ENCODE measurements at places on chromosomes 4 and X.
A peak's percentile ranks its signal among the peaks of the same experiment; 100 is the strongest.

DNA sequence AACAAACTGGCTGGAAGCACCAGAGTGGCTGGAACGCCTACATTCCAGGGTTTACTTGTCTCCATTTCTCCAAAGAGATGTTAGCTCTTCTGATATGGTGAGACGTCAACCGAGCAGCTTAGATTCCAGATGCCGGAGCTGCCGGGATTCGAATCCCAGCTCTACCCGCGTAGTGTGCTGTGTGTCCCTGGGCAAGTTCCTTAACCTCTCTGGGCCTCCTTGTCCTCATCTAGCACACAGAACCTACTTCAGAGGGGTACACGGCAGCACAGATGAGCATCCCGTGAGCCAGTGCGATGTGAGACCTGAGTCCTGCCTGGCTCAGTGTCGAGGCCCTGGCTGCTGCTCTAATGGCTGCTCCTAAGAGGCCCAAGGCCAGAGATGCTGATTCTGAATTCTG lies 60.1 kb downstream of the ABLIM2 start:
- DNase-seq = no peak

DNA sequence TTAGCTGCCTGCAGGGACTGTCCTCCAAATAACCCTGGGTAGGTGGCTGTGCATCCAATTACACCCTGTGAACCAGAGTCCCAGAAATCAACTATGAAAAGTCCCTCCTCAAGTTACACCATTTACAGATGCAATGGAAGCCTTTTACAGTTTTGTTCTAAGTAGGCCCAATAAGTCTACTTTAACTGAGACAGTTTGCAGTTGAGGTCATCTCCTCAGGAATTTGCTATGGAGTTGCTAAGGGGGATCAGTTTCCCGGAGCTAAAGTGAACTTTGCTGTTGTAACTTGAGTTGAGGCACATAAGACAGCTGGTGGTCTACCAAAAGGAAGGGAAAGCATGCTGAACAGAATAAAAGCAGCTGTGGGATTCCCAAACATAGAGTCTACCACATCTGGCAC lies 121.6 kb upstream of the STK26 start:
- DNase-seq = no peak

GRCh38 chr4:87975466-87975865 lies at the start of gene SPP1:
Gene SPP1, plus strand, starts transcription at chr4:87975714. Its CDS starts 1,182 bp downstream, at chr4:87976896.
- DNase-seq = peak; percentile 20

DNA sequence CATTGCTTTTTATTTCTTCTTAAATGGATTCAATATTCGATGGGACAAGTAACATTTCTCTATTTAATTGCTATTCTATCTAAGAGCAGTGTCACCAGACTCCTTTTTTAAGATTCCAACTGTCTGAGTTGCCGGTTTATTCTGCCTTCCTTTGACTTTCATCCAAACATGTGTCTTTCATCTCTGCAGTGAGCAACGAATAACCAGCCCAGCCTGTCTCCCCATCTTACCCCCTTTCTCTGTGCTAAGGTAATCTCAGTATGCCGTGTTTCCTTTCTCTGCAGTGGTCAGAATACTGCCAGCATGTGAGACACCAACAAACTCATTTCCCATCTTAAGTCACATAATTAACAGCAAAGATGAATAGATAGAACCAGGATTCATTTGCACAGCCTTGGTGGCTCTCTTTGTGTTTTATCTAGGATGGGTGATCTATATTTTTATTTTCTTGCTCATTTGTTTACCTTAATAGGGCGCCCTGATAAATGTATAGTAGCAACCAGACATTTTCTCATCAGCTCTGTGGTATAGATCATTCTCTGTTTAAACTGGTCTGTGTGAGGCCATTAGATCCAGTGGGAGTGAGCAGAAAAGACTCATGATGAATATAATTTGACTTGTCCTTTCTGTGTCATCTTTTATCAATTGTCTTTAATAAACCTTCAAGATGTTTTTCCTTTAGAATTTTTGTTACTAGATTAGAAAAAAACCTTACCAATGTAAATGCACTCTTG lies 394.8 kb upstream of the IGFBP7 start:
- DNase-seq = no peak

GRCh38 chrX:40099055-40099958 lies 1.5 kb upstream of the BCOR start:
- no peak for DNase-seq

DNA sequence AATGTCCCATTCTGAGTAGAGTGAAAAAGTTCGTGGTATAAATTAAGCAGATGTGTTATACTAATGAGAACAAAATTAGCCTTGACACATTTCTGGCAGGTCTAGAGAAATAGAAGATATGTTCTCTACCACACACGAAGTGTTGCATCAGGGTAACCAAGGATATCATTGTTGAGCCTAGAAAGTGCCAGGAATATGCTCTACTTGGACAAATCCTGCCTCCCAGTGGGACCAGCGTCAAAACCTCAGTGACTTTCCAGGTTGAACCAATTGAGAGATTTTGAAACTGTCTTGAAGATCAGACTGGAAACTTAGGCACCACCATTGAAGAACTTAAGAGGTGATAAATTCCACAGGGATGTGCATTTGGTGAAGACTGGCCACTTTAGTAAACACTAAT lies 115.9 kb downstream of the HPGD start:
- no peak for DNase-seq

DNA sequence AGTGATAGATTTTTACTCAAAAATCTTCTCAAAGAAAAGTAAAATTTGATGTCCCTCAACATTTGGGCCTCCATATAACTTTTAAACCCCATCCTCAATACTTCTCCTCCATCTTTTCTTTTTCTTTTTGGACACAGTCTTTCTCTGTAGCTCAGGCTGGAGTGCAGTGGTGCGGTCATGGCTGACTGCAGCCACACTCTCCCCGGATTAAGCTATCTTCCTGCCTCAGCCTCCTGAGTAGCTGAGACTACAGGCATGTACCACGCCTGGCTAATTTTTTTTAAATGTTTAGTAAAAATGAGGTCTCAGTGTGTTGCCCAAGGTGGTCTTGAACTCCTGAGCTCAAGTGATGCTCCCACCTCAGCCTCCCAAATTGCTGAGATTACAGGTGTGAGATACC lies 33.1 kb downstream of the KDM6A start:
- DNase-seq = no peak

- DNase-seq = no peak
These were observed 13.0 kb upstream of the DAPP1 start for GRCh38 chr4:99803566-99804101.

DNA sequence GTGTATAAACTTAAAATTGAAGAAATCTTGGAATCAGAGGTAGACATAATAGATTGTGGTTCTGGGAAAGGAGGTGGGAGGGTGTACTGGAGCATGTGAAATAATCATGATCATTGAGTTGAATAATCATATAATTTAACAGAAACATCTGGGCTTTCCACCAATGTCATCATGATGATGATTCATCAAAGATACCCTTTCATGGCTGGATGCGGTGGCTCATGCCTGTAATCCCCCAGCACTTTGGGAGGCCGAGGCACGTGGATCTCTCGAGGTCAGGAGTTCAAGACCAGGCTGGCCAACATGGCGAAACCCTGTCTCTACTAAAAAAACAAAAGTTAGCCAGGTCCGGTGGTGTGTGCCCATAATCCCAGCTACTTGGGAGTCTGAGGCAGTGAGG lies 6.7 kb upstream of the RUFY3 start:
- no peak for DNase-seq

DNA sequence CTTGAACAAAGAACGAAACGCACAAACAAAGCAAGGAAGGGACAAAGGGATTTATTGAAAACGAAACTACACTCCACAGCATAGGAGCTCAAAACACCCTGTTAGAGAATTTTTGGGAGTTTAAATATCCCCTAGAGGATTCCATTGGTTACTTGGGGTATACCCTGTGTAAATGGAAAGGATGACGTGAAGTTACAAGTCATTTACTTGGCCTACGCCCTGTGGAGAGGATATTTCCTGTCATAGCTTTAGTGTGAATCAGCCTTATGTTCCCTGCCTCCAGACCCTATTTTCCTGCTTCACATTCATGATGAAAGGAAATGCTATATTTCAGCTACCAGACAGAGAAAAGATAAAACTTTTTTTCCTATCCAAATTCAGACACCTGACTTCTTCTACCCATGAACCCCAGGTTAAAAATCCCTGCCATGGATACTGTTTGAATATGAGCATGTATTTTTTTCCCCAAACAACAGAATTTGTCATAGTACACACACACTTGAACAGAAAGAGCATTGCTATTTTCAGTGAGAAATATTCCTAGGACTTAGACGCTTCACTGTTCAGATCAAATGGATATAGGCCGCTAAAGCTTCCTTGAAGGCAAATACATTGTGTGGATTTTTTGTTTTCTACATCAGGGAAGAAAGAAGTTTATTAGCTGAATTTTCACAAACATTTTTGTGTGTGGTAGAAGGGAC lies 20.4 kb downstream of the PIN4 start:
- DNase-seq = no peak

- DNase-seq = no peak
These were observed 118.4 kb upstream of the WDR17 start for GRCh38 chr4:175947117-175947722.

- DNase-seq = no peak
These were observed 1415.8 kb upstream of the TENM3 start for GRCh38 chr4:180827232-180828009.

DNA sequence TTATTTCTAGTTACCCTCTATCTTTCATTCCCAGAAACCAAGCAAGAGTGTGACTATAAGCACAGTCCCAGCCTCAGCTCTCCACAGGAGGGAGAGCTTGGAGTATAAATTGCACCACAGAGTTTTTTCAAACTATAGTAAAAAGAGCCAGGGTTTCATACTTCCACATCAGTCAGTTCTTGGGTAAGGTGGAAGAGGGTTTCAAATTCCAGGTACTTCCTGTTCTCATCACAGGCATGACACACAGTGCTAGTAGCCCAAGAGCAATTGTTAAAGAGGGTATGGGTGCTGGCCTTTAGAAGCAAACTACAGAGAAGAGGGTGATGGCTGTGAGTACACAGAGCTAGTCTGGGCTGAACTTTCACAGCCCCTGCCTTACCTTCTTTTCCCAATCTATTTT lies 5.7 kb upstream of the IL1RAPL1 start:
- no peak for DNase-seq

GRCh38 chrX:107507093-107507743 lies 57.8 kb downstream of the FRMPD3 start:
- no peak for DNase-seq

- DNase-seq = no peak
These were observed 486.4 kb upstream of the FSTL5 start for GRCh38 chr4:162650166-162650565.

DNA sequence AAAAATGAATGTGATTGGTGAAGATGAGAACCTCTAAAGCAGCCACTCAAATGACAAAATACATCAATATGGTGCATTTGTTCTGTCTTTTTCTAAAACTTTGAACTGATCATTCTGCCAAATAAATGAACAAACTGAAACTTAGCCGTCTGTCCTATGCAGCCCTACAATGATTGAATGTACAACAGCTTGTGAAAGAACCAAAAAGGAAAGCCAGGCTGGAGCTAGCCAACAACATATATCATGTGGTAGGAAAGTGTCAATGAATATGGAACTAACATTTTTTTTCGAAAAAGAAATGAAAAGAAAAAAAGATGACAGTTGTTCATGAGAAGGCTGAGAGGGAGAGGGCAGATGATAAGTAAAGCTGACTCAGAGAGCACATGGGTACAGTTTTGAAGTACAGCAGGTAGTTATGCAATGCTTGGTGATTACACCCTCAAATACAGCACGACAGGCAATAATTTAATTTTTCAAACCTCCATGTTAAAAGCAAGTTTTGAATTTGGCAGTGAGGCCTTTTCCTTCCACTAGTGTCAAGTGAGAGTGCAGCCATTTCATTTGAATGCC lies 21.2 kb upstream of the SLC7A11 start:
- DNase-seq = no peak

DNA sequence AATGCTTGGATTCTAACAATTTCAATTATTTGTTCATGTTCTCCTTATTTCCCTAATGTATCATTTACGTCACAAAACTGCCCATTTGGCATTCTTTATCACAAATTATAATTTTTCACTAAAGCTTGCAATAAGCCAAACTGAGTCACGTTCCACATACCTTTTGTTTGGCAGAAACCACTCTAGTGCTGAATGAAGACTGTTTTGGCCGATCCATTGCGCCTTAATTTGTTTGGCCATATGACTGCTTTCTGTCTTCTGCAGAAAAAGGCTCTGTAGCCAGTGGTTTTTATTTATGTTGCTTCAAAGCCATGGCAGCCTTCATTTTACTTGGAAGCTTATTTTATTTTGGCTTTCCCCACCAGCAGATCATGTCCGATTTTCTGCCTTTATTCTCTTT lies 184.4 kb upstream of the HAND2 start:
- no peak for DNase-seq

DNA sequence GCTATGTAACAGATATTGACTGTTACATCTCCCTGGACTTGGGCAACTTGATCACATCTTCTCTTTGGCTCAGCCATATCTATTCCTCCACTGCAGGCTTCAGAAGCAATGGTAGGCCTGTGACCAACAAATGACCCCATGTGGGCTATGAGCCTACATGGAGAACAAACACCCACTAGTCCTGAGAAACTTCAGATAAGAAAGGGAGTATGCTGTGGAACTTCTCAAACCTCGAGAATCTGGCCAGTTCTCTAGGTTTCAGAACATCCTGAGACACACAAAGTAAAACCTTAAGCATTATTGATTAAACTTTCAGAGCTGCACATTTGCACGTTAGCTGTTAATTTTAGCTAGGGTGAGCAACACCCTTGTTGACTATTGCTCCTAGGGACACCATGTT lies 16.3 kb downstream of the RBMX2 start:
- no peak for DNase-seq

DNA sequence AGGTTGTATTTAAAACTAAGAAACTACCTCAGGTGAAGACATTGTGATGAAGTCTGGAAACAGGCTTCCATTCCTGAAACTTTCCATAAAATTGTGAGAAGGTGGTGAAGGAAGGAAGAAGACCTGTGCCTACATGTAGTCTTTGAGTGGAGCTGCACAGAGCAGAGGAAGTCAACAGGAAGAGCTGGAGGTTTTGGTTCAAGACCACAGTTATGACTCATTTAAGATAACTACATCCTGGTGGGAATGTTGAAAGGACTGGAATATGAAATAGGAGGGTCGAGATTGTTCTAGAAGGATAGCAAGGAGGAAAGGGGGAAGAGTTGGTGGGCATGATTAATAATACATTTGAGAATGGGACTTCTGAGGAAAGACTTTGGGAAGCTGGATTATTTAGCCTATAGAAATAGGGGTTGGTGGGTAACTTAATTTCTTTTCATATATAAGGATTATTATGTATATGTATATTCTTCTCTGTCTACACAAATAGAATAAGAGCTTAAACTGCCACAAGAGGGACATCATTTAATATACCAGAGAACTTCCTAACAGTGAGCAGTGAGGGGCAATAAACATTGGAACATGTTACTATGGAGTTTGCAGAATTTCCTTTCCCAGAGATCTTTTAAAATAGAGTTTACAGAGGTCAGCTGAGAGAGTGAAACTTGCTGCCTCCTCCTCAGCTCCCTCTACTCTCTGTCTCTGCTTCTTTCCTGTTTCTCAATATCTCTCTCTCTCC lies 23.5 kb downstream of the AWAT2 start:
- DNase-seq = no peak

DNA sequence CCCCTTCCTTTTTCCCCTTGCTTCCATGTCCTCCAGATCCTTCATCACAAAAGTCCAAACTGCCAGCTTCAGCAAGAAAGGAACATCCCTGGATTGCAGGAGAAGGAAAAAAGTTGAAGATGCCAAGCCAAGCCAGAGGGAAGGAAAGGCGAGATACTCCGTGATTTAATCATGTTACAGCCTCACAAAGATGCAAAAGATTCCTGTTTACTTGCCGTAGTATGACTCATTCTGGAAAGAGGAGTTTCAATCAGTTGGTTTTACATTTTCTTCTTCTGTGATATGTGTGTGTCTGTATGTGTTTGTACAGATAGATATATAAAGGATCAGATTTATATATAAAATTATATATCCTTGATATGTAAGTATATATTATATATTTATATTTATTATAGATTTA lies 69.3 kb downstream of the BTC start:
- no peak for DNase-seq
